ENCODE measurements at places on chromosomes 11 and 22.
A peak's percentile ranks its signal among the peaks of the same experiment; 100 is the strongest.

DNA sequence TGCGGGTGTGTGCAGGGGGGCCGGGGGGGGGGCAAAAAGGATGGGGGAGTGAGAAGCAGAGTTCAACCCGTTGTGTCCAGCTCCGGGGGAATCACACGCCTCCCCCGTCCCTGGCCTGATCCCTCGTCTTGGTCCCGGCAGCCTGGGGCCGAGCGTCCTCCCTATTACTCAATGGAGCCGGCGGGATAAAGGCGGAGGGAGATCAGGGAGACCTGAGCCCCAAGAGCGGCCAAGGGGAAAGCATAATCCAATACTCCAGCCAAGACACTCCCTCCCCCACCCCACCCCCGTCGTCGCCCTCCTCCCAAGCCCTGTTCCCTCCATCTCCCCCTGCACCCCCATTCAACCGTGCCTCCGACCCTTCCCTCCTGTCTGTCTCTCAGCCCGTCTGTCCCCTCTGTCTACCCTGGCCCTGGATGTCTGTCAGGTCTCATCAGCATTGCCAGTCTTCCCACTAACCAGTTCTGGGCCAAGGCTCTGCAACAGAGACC is 2.6 kb downstream of the PHOX2A start:
- no peak for DNase-seq

DNA sequence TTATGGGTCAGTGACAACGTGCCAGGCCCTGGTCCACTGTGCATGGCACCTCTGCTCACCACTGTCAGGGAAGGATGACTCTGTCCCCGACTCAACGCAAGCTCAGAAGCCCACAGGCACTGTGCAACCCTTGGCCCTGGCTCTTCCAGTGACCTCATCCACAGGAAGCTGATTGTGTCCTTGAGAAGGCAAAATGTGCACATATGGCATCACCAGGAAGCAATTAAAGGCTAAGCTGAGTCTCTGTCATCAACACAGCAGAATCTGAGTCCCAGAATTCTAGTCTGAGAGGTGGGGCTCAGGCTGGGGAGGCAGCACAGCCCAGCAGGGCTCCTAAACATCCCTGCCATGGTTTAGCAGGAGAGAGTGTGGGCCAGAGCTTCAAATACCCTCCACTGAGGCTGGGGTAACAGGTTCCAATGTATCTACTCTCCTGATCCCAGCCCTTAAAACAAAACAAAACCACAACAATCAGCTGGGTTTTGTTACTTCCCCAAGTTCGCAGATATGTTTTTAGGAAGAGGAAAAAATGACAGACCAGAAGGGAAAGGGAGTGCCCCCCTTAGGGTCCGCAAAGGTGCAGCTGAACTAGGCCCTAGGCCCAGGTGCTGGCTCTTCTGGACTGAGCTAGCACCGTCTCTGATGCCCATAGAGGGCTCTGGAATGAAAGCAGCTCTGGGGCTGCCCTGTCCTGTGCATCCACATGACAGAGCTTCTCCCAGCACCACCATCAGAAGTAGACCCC is 33.5 kb upstream of the GNAZ start:
- DNase-seq, result no peak

DNA sequence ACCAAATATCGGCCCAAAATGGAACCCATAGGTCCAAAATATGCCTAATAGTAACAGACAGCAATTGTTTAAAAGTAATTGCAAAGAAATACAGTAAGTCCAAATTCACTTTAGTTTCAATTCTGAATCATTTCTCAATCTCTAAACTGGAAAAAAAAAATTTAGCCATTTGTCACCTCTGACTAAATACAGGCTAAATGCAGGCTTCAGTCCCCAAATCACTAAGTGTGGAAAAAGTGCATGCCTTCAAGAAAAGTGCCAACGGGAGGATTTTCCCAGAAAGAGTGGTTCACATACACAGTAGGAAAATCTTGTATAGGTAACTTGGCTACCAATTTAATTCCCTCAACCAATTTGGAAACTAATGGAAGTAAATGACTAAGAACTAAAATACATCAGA is 35.7 kb downstream of the SIK3 start:
- no peak for DNase-seq

GRCh38 chr11:107732689-107733051 is 20.8 kb upstream of the SLN start:
- DNase-seq, result no peak

- DNase-seq, result no peak
These were observed 53.2 kb downstream of the IRAG1 start for GRCh38 chr11:10640308-10640707.

GRCh38 chr11:72969894-72970335 is 155.7 kb downstream of the ATG16L2 start:
- no peak for DNase-seq

GRCh38 chr11:9947231-9947864 is 283.5 kb downstream of the SWAP70 start:
- DNase-seq, result no peak

- DNase-seq, result peak; percentile 23
These were observed 25.7 kb downstream of the DRD4 start for GRCh38 chr11:662689-663274.

- no peak for DNase-seq
These were observed 407.0 kb downstream of the MIAT start for GRCh38 chr22:27064386-27064785.

DNA sequence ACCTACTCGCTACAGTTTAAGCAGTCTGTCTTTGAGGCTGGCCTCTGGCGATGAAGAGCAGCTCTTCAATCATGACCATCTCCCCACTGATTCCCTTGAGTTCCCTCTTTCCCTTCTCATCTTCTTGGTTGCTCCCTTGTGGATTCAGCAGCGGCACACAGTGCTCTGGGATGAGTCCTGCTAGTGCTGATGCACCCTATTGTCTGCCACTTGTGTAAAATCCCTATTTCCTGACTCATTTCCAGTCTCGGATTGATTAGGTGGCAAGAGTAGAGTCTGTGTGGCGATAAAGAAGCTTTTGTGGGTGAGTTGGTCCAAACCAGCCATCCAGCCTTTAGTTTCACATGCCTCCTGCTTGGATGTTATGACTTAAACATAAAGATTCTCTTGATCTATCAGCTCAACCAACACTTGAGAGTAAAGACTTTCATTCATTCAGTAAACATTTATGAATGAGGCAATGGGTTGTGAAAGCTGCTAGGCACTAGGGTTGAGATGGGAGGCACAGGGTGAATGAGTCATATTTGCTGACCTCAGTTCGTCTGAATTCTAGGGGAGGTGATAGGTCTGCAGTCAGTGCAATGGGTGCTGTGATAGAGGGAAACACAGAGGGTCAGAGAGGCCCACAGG is 219.4 kb upstream of the RAG2 start:
- no peak for DNase-seq

- DNase-seq, result no peak
These were observed 28.2 kb downstream of the ST3GAL4 start for GRCh38 chr11:126383339-126384335.

DNA sequence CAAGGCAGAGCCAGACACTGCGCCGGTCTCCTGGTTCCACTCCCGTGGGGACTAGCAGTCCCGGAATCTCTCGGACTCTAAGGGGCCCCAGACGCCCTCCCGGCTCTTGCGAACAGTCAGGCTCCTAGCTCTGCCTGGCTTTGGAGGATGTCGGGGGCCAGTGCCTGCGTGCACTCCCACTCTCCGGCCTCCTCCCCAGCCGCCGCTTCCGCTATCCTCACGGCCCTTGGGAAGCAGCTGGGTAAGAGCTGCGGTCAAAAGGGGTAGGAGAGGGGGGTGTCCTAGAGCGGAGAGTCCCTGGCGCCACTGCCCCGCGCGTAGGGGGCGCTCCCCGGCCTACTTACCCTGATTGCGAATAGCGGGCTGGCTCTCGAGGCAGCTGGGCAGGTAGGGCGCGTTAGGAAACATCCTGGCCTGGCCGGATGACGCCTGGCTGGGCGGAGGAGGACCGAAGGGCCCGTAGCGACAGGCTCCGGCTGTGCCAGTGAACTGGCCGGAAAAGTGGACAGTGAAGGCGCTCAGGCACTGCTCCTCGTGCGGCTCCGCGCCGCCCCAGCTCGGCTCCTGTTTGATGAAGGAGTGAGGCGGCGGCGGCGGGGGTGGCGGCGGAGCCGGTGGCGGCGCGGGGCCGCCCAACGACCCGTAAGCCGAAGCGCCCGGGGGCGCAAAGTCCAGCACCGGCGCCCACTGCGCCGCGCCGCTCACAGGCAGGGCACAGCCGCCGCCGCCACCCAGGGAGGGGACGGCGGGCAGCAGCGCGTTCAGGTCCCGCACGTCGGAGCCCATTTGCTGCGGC is 785 bp downstream of the WT1 start:
- no peak for DNase-seq

- DNase-seq, result no peak
These were observed 114.4 kb upstream of the NARS2 start for GRCh38 chr11:78689101-78689500.

- no peak for DNase-seq
These were observed 39.9 kb downstream of the CLPB start for GRCh38 chr11:72394416-72394815.

DNA sequence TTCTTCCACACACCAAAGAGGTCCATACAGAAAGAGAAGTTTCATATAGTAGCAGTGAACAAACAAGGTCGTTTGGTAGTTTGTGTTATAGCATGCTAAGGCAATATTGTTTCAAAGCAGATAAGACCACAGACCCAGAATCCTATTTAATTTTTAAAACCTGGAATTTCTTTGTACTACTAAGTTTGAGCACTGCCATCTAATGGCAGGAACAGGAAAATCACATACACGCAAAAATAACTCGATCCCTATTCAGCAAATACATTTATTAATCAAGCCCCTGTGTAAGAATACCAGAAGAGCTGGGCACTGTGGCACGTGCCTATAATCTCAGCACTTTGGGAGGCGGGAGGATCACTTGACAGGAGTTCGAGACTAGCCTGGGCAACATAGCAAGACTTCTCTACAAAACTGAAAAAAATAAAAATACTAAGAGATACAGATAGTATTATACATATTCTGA is 2.9 kb upstream of the BTBD10 start:
- no peak for DNase-seq

- no peak for DNase-seq
These were observed 167.1 kb upstream of the TTC12 start for GRCh38 chr11:113147249-113147648.

GRCh38 chr11:11451501-11452005 is 98.5 kb upstream of the CSNK2A3 start:
- no peak for DNase-seq

DNA sequence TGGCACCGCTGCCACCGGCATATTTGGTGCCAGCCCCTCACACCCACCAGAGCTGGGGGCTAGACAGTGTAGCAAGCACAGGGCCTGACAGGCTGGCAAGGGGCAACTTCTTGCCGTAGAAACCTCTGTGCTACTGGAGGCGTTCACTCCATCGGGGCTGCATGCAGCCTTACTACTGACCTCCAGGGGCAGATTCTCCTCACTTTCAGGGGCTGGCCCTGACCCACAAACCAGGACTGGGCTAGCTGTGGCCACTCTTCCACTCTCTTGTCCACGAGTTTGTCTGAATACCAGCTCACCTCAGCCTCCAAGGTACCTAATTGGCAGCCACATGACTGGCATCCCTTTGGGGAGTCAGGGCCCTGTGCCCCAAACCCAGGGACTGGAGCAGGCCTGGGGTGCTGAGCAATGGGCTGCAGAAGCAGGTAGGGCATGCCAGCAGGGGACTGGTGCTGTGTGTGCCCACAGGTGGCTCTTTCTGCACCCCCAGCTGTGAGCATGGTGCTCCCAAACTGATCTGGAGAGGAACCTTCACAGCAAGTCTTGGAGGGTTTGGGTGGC is 2.1 kb upstream of the LMO1 start:
- no peak for DNase-seq

DNA sequence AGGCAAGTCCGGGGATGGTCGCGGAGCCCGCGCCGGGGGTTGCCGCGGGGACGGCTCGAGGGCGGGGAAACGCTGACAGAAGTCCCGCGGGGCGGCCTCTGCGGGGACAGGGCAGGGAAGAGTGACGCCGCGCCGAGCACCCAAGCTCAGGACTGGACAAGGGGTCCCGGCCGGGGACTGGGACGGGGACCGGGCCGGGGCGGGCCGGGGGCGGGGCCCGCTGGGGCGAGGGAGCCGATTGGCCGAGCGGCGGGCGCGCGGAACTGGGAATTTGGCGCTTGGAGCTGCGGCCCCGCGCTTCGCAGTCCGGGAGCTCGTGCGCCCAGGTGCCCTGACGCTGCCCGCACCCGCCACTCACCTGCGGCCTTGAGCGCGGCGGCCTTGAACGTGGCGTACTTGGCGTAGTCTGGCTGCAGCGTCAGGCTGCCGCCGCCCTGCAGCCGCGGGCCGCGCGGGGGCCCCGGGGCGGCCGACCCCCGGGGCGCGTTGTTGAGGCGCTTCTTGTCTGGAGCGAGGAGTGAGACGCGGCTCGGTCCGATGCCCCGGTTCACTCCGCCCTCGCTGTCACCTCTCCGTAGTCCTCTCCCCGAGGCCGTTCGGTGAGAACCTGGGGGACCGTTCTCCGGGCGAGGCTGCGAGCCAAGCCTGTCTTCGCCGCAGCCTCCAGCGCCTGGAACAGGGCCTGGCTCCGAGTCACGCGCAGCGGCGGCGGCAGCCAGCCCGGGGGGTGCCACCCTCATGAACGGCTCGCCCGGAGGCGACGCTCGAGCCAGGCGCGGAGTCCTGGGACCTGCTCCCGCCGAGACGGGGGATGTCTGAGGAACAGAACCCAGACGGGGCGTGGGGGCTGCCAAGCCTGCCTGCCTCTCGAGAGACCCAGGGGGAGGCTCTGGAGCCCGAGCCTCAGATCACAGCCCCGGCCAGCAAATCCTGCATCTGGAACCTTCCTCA is 4.5 kb downstream of the SHISA8 start:
- no peak for DNase-seq

DNA sequence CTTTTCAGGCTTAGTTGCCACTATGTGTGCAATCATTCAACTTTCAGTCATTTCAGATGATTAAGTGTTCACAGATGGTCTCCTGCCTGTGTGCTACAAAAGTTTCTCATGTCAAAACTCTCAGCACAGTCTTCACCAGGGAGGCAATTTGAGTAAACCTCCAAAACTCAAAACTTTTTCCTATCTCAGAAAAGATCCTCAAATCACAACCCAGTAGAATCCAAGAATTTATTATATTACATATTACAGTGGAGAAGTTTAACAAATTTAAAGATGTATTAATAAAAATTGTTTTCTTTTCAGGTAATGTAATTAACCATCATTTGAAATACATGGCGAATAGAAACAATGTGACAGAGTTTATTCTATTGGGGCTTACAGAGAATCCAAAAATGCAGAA is at the start of gene OR4C13:
TSS of gene OR4C13 (plus strand) at position 301 of the 400 bp plus-strand sequence. CDS start at position 333, 32 bp downstream.
- DNase-seq, result no peak

DNA sequence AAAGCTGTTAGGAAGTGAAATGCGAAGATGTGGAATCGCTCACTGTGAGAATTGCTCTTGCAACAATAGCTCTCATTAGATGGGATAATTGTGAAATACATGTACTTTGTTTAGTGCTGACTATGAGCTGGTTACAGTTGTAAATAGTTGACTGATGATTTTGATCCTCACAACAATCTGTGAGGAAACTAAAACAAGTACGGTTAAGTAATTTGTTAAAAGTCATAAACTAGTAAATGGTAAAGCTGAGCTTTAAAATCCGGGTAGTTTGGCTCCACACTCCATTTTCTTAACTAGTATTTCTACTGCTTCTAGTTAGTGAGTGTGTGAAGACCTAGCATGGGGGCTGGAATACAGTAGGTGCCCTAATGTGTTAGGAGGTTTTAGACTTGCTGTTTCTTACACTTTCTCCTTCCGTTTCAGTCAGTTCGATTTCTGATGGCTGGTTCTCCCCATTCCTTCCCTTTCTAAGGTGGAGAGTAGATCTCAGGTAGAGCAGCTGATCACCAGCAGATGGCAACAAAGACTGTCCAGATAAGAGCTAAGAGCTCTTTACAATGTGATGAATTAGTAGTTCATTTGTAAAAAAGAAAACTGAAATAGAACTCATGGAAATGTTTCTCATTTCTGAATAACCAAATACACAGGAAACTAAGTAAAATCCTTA is 16.3 kb upstream of the CYP2R1 start:
- peak; percentile 16 for DNase-seq

GRCh38 chr11:10387206-10388083 is 67.6 kb upstream of the AMPD3 start:
- no peak for DNase-seq

Data from effector CD4-positive, alpha-beta T cell (primary cell).